Fibroblast of upper back skin (primary cell): ENCODE measurements at places on chromosomes 5 and 9.

- no peak for DNase-seq
Measured at GRCh38 chr9:123302348-123303214, 34.2 kb upstream of the STRBP start.

DNA sequence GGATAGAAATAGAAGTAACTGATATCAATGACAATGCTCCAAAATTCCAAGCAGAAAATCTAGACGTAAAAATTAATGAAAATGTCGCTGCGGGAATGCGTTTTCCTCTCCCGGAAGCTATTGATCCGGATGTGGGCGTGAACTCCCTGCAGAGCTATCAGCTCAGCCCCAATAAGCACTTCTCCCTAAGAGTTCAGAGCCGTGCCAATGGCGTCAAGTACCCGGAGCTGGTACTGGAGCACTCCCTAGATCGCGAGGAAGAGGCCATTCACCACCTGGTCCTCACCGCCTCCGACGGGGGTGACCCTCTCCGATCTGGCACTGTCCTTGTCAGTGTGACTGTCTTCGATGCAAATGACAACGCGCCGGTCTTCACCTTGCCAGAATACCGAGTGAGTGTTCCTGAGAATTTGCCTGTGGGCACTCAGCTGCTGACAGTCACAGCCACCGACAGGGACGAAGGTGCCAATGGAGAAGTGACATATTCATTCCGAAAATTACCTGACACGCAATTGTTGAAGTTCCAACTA, 818 bp downstream of the PCDHGA10 start:
- DNase-seq: no peak

GRCh38 chr5:78734094-78734845, 85.7 kb upstream of the LHFPL2 start:
- DNase-seq: no peak

DNA sequence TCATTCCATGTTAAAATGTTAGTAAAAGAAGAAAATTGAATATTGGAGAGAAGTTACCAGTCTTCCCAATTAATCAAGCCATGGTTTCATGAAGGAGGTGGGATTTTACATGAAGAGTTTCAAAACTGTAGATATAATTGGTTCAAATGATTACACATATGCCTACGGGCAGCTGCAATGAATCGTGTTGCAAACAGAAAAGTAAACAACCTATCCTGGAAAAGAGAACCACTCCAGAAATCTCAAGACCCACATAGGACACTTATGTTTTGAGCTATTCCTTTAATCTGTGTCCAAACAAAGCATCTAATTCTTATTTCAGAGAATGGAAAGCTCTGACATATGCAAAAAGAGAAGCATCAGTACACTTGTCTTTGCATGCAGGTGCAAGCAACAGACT, 340.2 kb downstream of the NDUFS4 start:
- no peak for DNase-seq

GRCh38 chr9:125438506-125439433, 177.1 kb downstream of the GAPVD1 start:
- DNase-seq: no peak
